ENCODE measurements at places on chromosomes 2 and 18.

DNA sequence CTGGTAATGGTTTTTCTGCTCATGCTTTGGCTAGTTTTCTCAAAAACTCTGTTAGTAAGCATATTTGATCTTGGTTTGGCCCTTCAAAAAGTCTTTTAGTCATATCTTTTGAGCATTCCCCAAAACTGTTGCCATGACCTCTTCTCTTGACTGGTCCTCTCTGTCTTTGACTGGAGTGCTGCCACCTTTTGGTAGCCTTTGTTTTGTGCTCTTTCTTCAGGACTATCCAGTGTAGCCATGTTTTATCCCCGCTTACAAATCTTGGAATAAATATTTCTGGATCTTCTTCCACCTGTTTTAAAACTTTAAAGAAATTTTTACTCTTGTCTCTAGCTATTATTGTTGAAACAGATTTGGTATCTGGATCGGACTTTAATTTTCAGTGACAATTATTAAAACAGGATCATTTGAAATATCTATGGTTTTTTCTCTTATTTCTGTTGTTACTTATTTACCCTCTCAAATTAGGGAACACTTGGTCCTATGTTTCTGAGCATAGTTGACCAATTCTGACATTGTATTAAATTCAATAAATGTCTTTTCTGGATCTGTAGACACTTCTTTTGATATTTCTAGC lies 965 bp upstream of the ELOA2 start:
- no peak overlapping the region for H3K27ac ChIP-seq
- H3K4me1 ChIP-seq = no peaks in the 10 kb centered on the region
- no peak for DNase-seq
- H3K27me3 ChIP-seq = no peaks in the 10 kb centered on the region

- no peaks in the 10 kb centered on the region for H3K27me3 ChIP-seq
- no peaks in the 10 kb centered on the region for H3K4me1 ChIP-seq
- H3K4me3 ChIP-seq = no peak overlapping the region
Measured at GRCh38 chr2:11663427-11663826, 6.6 kb downstream of the NTSR2 start.

DNA sequence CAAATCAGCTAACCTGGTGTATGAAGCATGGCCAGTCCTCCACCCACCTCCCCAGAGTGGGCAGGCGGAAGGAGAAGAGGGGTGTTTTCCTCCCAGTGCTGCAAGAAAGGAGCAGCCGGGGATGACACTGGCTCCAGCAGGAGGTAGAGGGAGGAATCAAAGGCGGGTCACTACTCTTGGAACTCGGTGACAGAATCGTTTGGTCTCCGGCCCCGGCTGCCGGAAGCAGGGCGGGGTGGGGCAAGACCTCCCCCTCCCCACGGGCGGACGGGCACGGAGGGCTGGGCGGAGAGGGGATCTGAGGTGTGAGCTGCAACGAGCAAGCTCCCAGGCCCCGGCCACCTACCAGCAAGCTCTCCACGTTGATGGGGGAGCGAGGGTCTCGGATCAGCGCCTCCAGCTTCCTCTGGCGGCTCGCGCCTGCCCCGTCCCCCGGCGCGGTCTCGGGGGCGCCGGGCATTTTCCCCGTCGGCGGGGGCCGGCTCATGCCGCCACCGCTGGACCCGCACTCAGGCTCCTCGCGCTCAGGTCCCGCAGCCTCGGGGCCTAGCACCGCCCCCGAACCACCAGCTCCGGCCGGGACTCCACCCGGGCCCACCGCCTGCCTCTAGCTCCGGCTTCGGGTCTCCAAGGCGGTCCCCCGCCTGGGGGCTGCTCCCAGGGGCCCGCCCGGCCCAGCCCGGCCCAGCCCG lies 640 bp downstream of the ROCK2 start:
- peak overlapping the region; percentile 73 for H3K4me3 ChIP-seq
- peak overlapping the region; percentile 97 for H3K27ac ChIP-seq
- H3K27me3 ChIP-seq = no peaks in the 10 kb centered on the region
- no peak for DNase-seq
- no peaks in the 10 kb centered on the region for H3K36me3 ChIP-seq
- peaks cover 38% of the 10 kb centered on the region for H3K4me1 ChIP-seq

GRCh38 chr2:46161315-46161714 lies 135.9 kb upstream of the EPAS1 start:
- H3K4me3 ChIP-seq = no peak overlapping the region
- no peaks in the 10 kb centered on the region for H3K27me3 ChIP-seq
- no peak overlapping the region for H3K27ac ChIP-seq
- DNase-seq = no peak

- peaks cover 67% of the 10 kb centered on the region for H3K4me1 ChIP-seq
- peak overlapping the region; percentile 59 for H3K27ac ChIP-seq
- H3K27me3 ChIP-seq = no peaks in the 10 kb centered on the region
- peaks cover 7% of the 10 kb centered on the region for H3K36me3 ChIP-seq
Measured at GRCh38 chr2:33214436-33214835, 262.0 kb upstream of the RASGRP3 start.

DNA sequence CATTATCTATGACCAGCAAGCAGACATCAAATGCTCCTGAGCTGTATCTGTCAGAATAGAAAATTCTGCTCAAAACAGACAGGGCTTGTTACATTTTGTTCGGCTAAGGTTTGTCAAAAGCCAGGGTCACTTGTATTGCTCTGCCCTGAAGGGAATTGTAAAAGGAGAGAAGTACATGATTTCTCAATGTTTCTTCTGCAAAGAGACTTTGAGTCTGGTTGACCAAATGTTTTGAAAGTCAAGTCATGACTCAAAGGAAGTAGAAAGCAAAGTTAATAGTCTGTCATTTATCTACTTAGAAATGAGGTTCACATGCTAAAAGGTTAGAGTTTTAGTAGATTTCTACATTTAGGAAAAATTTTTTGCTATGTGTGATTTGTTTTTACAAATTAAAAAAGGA lies 1624.1 kb upstream of the ZEB2 start:
- no peaks in the 10 kb centered on the region for H3K4me1 ChIP-seq
- H3K27ac ChIP-seq = no peak overlapping the region
- H3K27me3 ChIP-seq = no peaks in the 10 kb centered on the region
- no peak for DNase-seq
- H3K4me3 ChIP-seq = no peak overlapping the region
- no peaks in the 10 kb centered on the region for H3K36me3 ChIP-seq

DNA sequence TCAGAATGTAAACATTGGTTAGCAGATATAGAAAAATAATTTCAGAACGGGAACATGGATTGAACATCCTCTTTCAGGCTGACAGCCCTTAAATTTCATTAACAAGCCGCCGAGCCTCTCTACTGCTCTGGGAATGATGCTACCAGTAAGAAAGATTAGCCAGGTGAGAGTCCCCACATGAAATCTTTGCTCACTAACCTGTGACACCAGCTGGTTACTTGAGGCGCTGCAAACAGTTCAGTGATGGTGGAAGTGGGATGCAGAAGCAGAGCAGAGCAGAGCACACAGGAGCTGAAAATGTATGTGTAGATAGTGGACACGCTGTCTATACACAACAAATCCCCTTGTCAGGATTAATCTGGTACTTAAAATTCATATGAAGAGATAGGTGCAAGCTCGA lies 721.1 kb downstream of the DPP10 start:
- H3K4me1 ChIP-seq = no peaks in the 10 kb centered on the region
- peaks cover 3% of the 10 kb centered on the region for H3K27me3 ChIP-seq
- H3K27ac ChIP-seq = no peak overlapping the region
- no peaks in the 10 kb centered on the region for H3K36me3 ChIP-seq

GRCh38 chr2:161873707-161874106 lies 200.3 kb downstream of the DPP4 start:
- no peak for DNase-seq
- no peaks in the 10 kb centered on the region for H3K4me1 ChIP-seq

GRCh38 chr2:60140185-60140584 lies 413.3 kb downstream of the BCL11A start:
- H3K27me3 ChIP-seq = no peaks in the 10 kb centered on the region
- H3K36me3 ChIP-seq = no peaks in the 10 kb centered on the region

- H3K4me3 ChIP-seq = no peak overlapping the region
- H3K36me3 ChIP-seq = no peaks in the 10 kb centered on the region
- DNase-seq = no peak
Measured at GRCh38 chr18:61703508-61703907, 189.3 kb downstream of the RNF152 start.

- peaks cover 47% of the 10 kb centered on the region for H3K4me1 ChIP-seq
- H3K36me3 ChIP-seq = no peaks in the 10 kb centered on the region
- H3K4me3 ChIP-seq = peak overlapping the region; percentile 65
- no peaks in the 10 kb centered on the region for H3K27me3 ChIP-seq
Measured at GRCh38 chr2:8677646-8678592, 3.9 kb upstream of the ID2 start.

DNA sequence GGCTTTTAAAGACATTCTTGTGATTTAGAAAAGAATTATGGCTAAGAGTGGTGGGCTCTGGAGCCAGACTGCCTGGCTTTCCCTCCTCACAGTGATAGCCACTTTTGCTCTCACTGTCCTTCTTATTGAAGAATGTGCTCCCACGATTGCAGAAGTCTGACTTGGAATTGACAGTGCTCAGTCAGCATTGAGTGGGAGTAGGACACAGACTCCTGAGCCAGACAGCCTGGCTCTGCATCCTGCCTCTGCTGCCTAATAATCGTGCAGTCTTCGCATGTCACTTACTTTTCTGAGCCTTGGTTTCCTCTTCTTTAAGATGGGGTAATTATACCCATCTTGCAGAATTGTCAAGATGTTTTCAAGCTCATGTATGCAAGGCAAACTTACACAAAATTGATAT lies 23.3 kb downstream of the SPATS2L start:
- no peaks in the 10 kb centered on the region for H3K36me3 ChIP-seq
- no peaks in the 10 kb centered on the region for H3K27me3 ChIP-seq
- H3K27ac ChIP-seq = no peak overlapping the region
- no peak overlapping the region for H3K4me3 ChIP-seq
- no peaks in the 10 kb centered on the region for H3K4me1 ChIP-seq

GRCh38 chr2:204491528-204491927 lies 53.7 kb upstream of the PARD3B start:
- H3K36me3 ChIP-seq = no peaks in the 10 kb centered on the region
- no peak for DNase-seq
- H3K27me3 ChIP-seq = no peaks in the 10 kb centered on the region
- H3K4me1 ChIP-seq = no peaks in the 10 kb centered on the region
- no peak overlapping the region for H3K27ac ChIP-seq

DNA sequence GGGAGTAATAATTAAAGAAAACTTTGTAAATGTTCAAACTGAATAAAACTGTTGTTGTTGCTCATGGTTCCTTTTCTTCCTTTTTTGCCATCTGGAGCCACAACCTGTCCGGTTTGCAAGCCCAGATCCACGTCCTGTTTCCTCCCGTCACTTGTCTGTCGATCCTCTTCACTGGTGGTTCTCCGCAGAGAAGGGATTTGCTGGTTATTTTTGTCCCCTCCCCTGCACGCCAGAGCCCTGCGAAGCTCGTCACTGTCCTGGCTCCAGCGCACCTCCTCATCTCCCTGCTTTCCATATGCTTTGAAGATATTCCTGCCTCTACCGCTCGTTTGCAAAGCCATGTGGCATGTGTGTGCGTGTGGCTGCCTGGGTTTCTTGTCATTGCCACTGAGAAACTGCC lies 461.4 kb downstream of the RNF144A start:
- no peaks in the 10 kb centered on the region for H3K27me3 ChIP-seq
- no peak overlapping the region for H3K4me3 ChIP-seq
- no peak for DNase-seq
- no peak overlapping the region for H3K27ac ChIP-seq

GRCh38 chr2:166376873-166377272 lies 1.1 kb upstream of the SCN9A start:
- H3K27ac ChIP-seq = no peak overlapping the region
- no peak for DNase-seq
- no peaks in the 10 kb centered on the region for H3K27me3 ChIP-seq
- H3K4me1 ChIP-seq = no peaks in the 10 kb centered on the region

- no peak overlapping the region for H3K27ac ChIP-seq
- H3K36me3 ChIP-seq = no peaks in the 10 kb centered on the region
- H3K4me3 ChIP-seq = no peak overlapping the region
- H3K27me3 ChIP-seq = no peaks in the 10 kb centered on the region
- no peaks in the 10 kb centered on the region for H3K4me1 ChIP-seq
- peak; percentile 62 for DNase-seq
Measured at GRCh38 chr2:138948070-138948539, 167.9 kb upstream of the NXPH2 start.

GRCh38 chr2:6650311-6650710 lies 215.4 kb downstream of the CMPK2 start:
- H3K4me1 ChIP-seq = no peaks in the 10 kb centered on the region
- no peaks in the 10 kb centered on the region for H3K36me3 ChIP-seq
- H3K27ac ChIP-seq = no peak overlapping the region
- no peak overlapping the region for H3K4me3 ChIP-seq
- no peak for DNase-seq
- H3K27me3 ChIP-seq = no peaks in the 10 kb centered on the region

DNA sequence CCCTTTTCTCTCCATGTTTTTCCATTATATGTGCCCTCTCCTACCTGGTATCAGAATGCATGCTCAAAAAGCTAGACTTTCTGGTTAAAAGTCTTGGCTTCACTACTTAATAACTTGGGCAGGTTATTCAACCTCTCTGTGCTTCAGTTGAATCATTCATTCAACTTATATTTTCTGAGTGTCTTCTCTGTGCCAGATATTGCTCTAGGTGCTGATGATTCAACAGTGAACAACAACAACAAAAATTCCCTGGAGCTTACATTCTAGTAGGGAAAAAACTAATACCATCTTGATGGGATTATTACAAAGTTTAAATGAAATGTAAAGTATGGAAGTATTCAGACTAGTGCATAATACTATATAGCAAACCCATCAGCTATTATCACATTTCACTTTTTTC lies 55.2 kb downstream of the SOS1 start:
- no peaks in the 10 kb centered on the region for H3K4me1 ChIP-seq
- no peak overlapping the region for H3K27ac ChIP-seq
- DNase-seq = no peak

GRCh38 chr2:198293281-198293680 lies 488.9 kb downstream of the PLCL1 start:
- DNase-seq = no peak
- no peak overlapping the region for H3K27ac ChIP-seq
- no peaks in the 10 kb centered on the region for H3K27me3 ChIP-seq
- no peaks in the 10 kb centered on the region for H3K36me3 ChIP-seq
- no peaks in the 10 kb centered on the region for H3K4me1 ChIP-seq

DNA sequence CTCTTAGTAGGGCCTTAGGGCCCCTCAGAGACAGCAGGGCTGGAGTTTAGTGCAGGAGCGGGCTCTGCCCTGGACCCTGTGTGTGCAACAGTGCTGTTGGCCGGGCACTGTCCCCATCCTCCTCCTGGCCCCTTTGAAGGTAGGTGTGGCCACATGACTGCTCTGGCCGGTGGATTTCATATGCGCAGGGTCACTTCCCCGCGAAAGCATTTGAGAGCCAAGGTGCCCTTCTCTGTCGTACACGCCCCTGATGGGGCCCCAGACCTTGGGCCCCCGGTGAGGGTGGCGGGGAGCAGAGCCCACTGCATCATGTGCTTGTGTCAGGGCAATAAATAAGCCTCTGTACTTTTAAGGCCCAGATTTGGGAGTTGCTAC lies 15.5 kb downstream of the TMEM177 start:
- no peak for DNase-seq
- H3K27me3 ChIP-seq = no peaks in the 10 kb centered on the region
- H3K4me1 ChIP-seq = no peaks in the 10 kb centered on the region
- no peak overlapping the region for H3K27ac ChIP-seq
